ENCODE measurements at places on chromosomes 3 and 15.

- DNase-seq: no peak
Measured at GRCh38 chr15:28993720-28994053, 107.9 kb downstream of the APBA2 start.

DNA sequence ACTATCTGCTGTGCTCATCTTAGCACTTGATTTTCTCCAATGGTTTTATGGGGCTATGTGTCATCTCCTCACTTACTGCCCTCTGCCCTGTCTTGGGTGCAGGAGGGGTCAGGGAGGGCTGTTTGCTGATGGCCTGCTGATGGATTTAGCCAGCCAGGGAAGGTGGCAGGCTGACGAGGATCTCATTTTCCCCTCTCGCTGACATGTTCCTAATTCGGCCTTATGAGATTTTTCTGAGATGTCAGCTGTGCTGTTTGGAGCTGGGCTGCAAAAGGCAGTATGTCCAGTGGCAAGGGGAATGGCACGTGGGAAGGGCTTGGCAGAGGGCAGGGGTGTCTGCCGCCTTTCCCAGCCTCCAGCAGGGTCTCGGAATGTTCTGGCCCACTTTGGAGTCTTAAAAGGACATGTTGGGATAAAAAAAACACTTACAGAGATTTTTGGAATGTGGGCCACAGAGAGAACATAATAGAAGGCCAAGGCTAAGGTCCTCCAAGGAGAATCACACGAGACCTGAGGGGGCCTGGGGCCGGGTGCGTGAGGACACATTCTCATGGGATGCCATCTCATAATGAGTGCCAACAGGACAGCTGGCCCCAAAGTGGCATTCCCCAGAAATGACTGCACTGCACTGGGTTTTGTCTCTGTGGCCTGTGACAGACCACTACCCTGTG, 303.8 kb downstream of the TLE3 start:
- DNase-seq: no peak

DNA sequence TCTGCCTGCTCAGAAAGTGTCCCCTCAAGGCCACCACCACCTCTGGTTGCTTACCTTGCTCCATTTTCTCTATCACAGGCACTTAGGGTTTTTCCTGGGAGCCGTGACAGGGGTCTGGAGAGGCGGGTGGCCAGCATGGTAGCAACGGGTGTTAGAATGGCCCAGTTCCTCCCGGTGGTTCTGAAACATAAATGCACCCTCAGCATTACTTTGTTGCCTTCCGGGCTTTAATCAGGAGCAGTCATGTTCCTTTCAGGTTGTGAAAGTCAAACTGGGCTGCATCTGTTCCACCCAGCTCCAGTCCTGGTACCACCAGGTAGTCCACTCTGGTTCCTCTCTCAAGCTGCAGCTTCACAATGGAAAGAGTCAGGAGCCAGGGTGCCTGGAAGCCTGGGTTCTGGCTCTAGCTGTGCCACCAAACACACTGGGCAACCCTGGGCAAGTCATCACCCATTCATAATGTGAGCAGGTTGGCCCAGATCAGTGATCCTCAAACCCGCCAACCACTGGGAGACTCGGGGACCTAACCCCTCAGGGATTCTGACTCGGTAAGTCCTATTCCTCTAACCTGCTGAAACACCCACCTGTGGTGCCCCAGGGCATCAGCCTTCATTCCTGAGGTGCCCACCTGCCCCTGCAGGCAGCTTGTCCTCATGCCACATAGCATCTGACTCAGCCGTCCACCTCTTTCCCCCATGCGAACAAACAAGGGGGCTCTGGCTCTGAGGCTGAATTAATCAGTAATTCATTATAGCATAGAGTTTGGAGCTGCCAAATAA, 9.3 kb downstream of the BDH1 start:
- DNase-seq: no peak

DNA sequence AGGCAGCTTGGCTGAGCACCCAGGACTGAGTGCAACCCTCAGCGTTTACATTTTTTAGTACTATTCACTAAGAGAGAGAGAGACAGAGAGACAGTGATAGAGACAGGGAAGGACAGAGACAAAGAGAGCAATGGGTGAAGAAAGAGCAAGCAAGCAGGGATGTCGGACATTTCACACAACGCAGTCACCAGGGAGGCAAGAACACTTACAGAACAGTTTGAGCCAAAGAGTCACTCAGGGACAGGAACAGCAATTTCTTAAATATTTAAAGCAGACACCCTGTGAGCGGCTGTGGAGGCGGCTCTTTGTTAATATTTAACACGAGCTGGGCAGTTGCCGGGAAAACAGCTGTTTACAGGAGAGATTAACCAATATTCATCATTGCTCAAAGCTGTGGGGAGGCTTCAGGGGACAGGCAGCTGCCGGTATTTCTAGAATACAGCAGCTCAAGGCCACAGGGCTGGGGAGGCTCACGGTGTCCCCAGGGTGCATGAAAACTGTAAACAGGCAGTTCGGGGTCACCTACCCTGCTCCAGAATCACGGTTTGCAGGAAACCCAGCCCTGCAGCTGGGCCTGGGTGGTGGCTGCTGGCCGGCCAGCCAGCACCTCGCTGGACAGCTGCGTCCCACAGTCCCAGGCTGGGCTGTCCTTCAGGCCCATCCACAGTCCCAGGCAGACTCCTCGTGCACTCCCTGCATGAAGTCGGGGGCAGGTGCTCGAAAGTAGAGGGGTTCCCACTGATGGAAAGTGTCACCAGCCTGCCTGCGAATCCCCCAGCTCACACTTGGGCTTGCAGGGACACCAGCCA, 38.8 kb upstream of the PCSK6 start:
- no peak for DNase-seq

DNA sequence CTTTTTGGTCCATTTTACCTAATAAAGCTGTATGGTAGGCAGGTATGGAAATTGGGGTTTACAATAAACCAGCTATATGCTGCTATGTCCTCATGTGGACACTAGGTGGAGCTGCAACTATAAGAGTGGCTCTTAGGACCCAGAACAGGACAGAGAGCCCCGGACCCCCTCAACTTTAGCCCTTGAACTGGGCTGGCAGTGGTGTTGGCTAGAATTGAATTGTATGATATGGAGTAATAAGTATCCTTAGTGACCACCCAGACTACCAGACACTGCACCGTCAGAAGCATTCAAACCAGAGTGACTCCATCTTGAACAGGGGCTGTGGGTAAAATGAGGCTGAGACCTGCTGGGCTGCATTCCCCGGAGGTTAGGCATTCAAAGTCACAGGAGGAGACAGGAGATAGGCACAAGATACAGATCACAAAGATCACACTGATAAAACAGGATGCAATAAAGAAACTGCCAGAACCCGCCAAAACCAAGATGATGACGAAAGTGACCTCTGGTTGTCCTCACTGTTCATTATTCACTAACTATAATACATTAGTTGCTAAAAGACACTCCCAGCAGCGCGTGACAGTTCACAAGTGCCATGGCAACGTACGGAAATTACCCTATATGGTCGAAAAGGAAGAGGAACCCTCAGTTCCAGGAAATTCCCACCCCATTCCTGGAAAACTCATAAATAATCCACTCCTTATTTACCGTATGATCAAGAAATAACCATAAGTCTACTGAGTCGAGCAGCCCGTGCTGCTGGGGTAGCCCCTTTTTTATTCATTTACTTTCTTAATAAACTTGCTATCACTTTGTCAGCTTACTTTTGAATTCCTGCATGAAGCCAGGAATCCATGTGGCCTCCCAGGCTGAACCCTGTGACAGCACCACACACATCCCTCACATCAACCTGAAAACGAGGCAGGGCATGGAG, 68.7 kb upstream of the BLM start:
- peak; percentile 21 for DNase-seq

GRCh38 chr15:89078851-89079810, 9.1 kb upstream of the ABHD2 start:
- DNase-seq: no peak

- no peak for DNase-seq
Measured at GRCh38 chr15:65085990-65086679, 9.6 kb downstream of the KBTBD13 start.

DNA sequence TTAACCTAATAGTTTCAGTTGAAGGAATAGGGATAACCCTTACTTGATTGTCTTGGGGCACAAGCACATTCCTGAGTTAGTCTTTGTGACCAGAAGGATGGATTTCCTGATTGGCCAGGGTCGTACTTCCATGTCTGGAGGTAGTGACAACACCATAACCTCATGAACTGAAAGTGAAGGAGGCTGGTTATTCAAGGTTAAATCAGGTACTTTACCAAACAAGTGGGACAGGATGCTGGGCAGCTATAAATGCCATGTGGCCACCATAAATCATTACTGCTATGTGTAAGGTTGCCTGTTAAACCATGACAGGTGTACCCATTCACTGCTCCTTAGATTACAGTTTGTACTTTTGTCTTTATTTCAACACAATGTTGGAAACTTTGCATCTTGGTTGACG, 128.3 kb upstream of the SAMMSON start:
- DNase-seq: peak; percentile 23

- DNase-seq: no peak
Measured at GRCh38 chr3:138023754-138024153, 13.8 kb downstream of the CLDN18 start.

DNA sequence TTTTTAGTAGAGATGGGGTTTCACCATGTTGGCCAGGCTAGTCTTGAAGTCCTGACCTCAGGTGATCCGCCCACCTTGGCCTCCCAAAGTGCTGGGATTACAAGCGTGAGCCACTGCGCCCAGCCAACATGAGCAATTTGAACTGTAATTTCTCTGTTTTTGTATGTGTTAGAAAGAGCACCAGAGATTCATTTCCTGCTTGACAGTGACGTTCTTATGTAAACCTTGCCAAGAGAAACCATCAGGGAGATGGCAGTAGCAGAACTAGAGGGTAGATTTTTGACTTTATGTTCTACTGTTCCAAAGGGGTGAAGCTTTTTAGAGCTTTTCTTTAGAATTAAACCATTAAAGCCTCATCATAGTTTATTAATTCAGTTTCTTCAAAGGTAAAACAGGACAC, 148.1 kb upstream of the UMPS start:
- no peak for DNase-seq

- no peak for DNase-seq
Measured at GRCh38 chr15:88016406-88016805, 240.1 kb downstream of the NTRK3 start.

GRCh38 chr15:92355307-92355706, 38.4 kb upstream of the ST8SIA2 start:
- no peak for DNase-seq

Data from NCI-H510A treated with DMSO at 0.1 percent for 48 hours (cell line).